Cardiac ventricle fibroblast (primary cell): ENCODE measurements at places on chromosomes 6 and 20. TPM values are rescaled to one million over a fixed set of nuclear protein-coding genes. Genes with fewer than 3 reads are reported as not detected.

MICAL1 gene
- 40.8 and 52.2 TPM in 2 replicates for total RNA-seq

PLEKHG1 gene
- 1.9 and 2.9 TPM in 2 replicates for total RNA-seq

SCRT2 gene
- total RNA-seq = not detected in 2 replicates

EFCAB8 gene
- total RNA-seq = not detected in 2 replicates

FHL5 gene
- total RNA-seq = 0.06 and 0.20 TPM in 2 replicates

CLIC5 gene
- total RNA-seq = 0.25 TPM in 1 of 2 replicates, not detected in the other

OR2J3 gene
- total RNA-seq = not detected in 2 replicates

DOP1A gene
- 6.6 and 23.8 TPM in 2 replicates for total RNA-seq

RTF2 gene
- total RNA-seq = 46.0 and 49.7 TPM in 2 replicates

SPATA25 gene
- total RNA-seq = 0.54 and 1.7 TPM in 2 replicates
